ENCODE measurements at places on chromosomes 1 and 21.

GRCh38 chr1:66403007-66403731 is 130.8 kb upstream of the SGIP1 start:
- no peak for DNase-seq

GRCh38 chr1:226510453-226510852 is 38.1 kb upstream of the STUM start:
- DNase-seq = no peak

DNA sequence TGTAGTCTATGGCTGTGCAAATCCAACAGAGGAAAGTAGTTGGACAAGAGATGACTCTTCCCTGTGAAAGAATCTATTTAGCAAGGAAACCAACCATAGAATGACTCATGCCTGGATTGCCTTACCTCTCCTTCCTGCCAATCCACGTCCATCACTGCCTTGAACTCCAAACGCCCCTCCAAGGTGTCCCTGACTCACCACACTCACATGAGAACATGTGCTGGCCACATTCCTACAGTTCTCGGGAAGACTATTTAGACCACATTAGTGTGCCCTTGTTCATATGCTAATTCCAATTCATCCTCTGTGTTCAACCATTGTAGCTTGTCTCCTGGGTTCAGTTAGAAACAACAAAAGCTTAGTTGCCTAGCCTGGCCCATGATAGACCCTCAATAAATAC is 157.3 kb downstream of the SLC30A10 start:
- DNase-seq = no peak

DNA sequence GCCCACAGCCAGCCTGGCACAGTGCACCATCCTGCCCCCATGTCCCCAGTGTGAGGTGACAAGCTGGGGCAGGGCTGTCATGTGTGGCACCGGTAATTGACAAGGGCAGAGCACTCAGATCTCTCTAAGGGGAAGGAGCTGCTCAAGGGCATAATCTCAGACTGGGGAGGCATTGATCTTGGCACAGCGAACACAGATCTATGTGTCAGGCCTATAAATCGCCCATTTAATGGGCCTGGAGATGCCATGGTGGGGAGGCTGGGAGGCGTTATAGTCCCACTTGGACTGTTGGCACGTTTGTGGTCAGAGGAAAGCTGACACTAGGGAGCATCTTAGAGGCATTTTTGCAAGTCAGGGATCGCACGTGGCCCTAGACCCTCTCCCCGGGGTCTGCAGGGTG is 594.1 kb downstream of the PTPRU start:
- DNase-seq = no peak

DNA sequence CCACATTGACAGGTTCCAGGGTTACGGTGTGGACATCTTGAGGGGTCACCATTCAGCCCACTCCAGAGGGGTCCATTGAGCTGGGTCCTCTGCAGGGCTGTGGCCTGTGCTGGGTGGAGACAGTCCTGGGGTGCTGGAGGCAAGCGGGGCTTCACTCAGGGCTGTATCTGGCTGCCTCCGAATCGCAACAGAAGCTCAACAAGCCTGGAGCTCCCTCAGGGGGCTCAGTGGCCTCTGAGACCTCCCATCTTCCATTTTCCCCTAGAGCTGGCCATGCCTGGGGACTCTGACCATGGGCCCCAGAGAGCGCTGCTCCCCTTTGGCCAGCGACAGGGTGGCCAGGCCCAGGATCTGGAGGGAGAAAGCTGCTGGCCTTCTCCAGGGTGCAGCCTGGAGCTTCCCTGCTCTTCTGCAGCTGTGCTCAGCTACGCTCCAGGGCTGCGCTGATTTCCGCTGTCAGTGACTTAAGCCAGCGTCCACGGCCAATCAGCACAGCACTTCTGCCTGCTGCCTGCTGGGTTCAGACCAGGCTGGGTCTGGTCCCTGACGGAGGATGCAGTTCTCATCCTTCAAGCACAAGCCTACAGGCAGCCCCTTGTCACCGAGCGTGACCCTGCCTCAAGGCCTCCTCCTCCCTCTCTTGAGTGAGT is 45.0 kb upstream of the ADARB1 start:
- no peak for DNase-seq

DNA sequence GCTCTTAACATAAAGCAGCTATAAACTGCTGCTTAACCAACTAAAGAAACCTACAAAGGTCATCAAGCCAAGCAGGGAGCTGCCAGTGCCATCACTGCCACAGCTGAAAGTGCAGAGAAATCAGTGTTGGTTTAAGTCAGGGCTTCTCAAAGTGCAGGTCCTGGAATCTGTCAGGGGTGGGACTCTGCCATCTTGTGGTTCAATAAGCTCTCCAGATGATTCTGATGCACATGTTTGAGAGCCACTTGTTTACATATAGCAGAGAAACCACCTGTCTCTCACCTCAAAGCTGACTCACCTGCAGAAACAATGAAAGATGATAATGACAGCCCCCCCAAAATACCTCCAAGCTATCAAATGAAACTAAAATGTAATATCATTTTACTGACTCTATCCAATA is 49.3 kb downstream of the SH3GLB1 start:
- DNase-seq = no peak

DNA sequence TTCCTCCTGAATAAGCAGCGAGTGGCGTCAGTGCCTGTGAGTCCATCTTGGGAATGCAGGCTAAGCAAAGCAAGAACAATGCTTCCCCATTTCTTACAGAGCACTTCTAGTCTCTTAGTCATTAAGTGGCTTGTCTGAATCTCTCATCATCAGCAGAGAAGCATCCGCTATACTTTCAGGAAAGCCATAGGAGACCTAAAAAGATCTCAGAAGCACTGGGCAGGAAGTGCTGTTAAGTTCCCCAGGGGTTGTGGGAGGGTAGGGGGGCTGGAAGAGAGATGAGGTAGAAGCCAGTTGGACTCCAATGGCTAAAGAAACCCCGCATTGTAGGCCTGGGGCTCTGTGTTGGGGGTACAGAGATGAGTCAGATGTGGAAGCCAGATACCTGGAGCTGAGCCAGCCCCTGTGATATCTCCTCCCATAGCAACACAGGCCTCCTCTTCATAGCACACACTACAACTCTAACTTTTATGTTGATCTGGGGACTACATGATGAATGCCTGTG is 44.9 kb downstream of the SYT6 start:
- no peak for DNase-seq

DNA sequence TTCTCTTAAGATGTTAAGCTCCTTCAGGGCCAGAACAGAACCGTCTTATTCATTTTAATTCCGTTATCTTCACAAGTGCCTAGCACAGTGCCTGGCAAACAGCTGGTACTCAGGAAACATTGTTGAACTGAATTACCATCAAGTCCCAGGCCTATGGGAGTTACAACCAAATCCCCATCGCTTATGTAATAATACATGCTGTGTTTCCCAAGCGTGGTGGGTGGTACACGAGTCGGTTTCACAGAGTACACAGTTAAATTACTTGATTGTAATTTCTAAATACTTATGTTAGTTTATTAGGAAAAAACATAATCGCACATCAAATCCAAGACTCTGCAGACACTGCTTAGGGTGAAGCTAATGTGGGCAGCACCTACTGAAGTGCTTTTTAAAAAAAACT is 1.0 kb downstream of the ANGEL2 start:
- DNase-seq = no peak

DNA sequence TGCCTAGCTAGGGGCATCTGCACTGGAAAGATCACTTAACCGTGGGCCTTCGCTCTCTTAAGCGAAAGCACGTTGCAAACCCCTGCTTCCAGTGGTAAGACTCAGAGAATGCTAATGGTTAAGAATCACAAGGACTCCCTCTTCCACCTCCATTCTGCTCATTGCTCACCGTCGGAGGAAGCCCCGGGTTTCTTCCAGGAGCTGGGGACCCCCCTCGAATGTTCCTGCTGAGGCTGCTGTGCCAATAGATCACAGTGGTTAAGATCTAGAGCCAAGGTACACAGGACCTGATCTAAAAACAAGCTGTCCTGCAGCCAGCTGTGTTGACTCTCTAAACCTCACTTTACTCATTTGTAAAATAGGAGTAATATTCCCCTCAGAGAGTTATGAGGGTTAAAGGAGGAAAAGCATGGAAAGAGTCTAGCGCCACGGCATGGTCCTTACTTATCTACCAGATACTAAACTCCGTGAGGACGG is 765 bp downstream of the VAMP3 start:
- DNase-seq = no peak

DNA sequence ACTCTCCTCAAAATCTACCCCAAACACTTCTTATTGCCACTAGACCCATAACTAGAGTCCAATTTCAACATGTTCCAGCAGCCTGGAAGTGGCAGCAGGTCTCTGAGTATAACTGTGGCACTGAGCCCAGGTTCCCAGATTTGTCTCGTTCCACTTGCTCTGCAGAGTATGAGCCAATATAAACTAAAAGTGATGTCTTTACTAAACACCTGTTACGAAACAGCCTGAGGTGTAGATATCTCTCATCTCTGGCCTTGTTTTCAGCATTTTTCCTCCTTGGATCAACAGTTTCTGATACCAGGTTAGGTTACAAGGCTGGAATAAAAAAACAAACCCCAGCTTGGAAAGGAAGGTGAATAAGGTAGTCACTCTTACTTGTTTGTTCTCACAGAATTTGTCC is 25.2 kb upstream of the PRDX6 start:
- DNase-seq = no peak
